Activated CD8-positive, alpha-beta memory T cell treated with anti-CD3 and anti-CD28 coated beads for 4 hours (primary cell): ENCODE measurements at places on chromosomes 4 and X.

GRCh38 chr4:961351-962230 lies 11.8 kb downstream of the DGKQ start:
- DNase-seq = no peak

- DNase-seq = no peak
Measured at GRCh38 chr4:121951521-121952110, at the start of gene TRPC3. Gene TRPC3, minus strand, starts transcription at chr4:121952060. Its CDS starts 380 bp downstream, at chr4:121951680.

GRCh38 chr4:38820329-38821061 lies 15.9 kb upstream of the TLR1 start:
- no peak for DNase-seq

GRCh38 chr4:88028946-88029345 lies 21.5 kb downstream of the PKD2 start:
- no peak for DNase-seq
